ENCODE measurements at places on chromosomes 2 and 18.

DNA sequence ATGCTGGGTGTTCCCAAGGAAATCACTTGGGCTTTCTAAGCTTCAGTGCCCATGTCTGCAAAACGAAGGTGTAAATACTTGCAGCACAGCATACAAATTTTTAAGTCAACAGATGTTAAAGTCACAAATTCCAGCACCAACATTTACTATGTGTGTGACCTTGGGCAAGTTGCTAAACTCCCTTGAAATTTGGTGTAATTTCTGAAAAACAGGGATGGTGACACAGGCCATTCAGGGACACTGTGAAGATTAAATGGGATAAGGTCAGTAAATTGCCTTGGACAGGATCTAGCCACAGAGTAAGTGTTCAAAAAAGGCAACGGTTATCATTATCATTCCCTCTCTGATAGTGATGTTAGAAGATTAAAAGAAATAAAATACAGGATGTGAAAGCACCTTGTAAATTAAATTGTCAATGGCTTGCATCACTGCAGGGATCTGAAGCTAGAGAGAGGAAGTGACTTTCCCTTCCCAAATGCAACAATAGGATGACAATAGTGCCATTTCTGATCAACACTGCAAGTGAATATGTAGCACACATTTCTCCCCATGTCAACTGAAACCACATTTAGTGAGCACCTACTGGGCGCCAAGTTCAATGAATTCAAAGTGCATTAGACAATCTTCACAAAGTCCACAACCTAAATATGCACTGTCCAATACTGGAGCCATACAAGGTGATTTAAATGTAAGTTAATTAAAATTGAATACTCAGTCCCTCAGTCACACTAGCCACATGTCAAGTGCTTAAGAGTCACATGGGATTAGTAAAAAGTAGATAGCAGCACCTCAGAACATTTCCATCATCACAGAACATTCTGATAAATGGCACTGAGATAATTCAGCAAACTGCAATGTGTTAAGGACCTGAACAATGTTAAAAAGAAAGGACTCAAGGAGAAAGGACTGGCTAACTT is 81.2 kb downstream of the STK39 start:
- DNase-seq, result no peak

DNA sequence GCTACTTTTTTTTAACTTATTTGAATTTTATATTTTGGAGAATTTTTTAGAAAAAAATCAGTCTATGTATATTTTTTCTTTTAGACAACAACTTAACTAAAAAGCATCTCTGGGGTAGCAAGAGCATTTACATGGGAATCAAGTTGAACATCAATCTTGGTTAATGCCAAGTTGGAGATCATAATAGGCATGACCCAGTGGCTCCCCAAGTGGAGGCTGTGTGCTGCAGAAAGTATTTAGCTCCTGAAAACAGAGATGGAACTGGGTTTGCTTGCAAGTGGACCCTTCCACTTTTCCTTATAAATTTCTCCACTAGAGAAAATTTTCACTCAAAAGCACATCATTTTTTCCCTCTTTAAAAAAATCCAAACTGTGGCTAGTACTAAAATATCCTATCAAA is 23.9 kb upstream of the CAVIN2 start:
- no peak for DNase-seq

DNA sequence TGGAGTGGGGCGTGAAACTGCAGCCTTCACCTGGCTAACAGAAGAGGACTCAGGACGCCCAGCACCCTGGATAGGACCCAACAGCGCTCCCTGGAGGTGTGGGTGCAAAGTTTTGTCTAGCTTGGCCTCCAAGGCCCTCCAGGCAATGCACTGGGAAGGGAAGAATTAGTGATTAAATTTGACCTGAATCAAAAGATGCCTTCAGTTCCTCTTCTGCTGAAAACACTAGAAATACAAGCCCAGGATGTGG is 779 bp upstream of the TRIB2 start:
- peak; percentile 56 for DNase-seq

GRCh38 chr18:78123144-78123909 is 856.3 kb upstream of the SALL3 start:
- DNase-seq, result no peak

DNA sequence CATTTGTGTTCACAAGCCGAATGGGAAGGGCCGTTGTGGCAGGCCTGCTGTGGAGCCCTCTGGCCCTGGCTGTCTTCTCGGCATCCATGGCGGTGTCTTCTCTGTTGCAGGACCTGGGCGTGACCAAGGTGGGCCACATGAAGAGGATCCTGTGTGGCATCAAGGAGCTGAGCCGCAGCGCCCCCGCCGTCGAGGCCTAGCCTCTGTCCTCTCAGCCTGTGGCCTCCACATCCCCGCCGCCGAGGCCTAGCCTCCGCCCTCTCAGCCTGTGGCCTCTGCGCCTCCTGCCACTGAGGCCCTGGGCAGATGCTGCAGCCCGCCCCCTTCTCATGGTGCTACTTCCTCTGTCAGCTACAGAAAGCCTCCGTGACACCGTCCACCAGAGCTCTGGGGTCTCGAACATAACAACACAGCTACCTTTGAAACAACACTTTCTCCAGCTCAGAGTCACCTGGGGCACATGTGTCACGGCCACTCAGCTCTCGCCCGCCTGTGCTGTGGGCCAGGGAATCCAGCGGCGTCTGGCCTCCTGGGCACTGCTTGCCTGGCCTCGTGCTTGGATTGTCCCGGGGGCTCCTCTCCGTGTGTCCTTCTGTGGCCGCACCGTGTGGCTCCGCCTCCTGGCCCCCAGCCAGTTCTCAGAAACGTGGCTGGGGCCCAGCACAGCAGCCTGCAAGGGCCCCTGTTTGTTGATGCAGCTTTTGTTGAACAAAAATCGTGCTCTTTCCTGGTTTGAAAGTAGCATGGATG is 97.1 kb downstream of the USP40 start:
- DNase-seq, result no peak

- no peak for DNase-seq
These were observed 147.4 kb downstream of the SOX11 start for GRCh38 chr2:5839550-5839949.

- no peak for DNase-seq
These were observed 194.8 kb upstream of the DOK6 start for GRCh38 chr18:69205925-69206324.

DNA sequence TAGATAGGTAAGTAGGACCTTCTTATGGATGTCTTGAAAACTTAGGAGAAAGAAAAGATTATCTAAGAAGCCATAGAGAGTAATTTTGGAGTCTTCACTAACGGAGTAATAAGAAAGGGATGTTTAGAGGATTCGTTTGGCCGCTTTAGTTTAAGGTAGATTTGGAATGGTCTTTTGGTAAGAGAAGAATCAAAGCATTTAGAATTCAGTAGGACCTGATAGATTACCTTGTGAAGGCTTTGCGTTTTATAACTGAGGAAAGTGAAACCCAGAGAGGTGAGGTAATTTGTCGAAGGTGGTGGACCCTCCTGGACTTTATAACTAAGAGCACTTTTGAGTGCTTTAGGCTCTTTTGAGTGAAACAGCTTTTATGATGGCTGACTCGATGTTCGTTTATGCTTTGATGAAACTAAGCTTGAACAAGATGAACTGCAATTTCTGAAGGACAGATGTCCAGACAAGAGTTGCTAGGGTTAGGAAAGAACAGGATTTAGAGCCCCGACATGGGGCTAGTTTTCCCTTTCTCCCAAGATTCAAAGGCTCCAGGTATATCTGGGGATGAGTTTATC is 1.3 kb downstream of the MYL12B start:
- DNase-seq, result no peak

- DNase-seq, result no peak
These were observed 39.4 kb upstream of the ASB1 start for GRCh38 chr2:238387332-238387731.

- peak; percentile 52 for DNase-seq
These were observed 1.1 kb downstream of the ITGAV start for GRCh38 chr2:186590759-186591505.

DNA sequence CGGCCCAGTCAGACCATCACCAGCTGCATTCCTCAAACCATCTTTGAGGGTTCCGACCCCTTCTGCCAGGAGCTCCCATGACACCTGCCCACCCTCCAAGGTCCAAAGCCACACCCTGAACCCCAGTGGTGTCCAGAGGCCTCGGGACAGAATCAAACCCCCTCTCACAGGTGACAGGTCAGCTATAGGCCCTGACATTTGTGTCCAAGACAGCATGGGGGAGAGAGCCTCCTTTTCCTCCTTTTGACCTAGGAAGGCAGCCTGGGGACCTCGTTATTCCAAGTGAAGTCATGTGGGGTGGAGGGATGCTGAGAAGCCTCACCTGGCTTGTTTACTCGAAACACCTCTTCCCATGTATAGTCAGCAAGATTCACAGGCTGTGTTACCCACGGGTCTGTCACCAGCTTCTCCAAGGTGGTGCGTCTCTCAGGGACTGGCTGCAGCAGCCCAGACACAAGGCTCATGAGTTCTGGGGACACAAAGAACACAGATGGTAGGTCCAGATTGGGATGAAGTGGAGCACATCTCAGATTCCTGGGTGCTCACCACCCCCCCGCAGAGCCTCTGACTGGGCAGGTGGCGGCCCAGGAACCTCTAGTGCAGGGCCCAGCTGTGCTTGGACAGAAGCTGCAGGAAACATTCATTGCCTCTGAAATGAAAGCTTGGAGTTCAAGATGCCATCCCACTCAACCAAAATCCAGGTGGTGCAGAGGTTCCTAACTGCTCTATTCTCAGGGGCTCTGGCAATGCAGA is 5.1 kb upstream of the MTERF4 start:
- no peak for DNase-seq

DNA sequence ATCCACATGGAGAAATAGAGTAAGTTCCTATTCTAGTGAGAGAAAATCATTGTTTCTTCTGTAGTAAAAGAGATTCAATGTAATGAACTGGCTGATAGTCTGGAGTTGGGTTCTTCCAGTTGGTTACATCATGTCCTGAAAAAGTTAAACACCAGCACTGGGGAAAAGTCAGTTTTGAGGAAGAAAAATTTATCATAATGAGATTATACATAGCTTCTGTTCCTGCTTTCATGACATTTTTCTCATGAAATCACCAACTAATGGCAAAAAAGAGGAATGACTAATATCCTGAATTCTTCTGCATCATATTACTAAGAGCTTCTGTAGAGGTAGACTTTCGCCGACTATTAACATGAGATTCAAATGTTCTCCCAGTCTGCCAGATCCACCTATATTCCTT is 69.2 kb upstream of the SLC9A2 start:
- no peak for DNase-seq

GRCh38 chr2:185012643-185013042 is 414.3 kb downstream of the ZNF804A start:
- DNase-seq, result no peak

- no peak for DNase-seq
These were observed 3.1 kb upstream of the SPAG16 start for GRCh38 chr2:213281156-213281555.

DNA sequence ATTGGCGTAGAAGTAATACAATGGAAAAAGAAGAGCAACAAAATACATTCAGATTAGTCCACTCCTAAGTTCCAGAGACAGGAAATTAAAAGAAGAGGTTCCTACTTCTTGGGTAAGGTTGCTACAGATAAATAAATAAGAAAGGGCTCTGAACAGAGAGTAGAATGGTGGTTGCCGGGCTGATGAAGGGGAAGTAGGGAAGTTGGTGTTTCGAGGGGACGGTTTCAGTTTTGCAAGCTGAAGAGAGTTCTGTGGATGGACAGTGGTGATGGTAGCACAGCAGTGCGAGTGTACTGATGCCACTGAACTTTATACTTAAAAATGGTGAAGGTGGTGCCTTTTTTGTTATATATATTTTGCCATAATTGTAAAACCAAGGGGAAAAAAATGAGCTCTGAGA is 48.2 kb downstream of the CABYR start:
- DNase-seq, result no peak

DNA sequence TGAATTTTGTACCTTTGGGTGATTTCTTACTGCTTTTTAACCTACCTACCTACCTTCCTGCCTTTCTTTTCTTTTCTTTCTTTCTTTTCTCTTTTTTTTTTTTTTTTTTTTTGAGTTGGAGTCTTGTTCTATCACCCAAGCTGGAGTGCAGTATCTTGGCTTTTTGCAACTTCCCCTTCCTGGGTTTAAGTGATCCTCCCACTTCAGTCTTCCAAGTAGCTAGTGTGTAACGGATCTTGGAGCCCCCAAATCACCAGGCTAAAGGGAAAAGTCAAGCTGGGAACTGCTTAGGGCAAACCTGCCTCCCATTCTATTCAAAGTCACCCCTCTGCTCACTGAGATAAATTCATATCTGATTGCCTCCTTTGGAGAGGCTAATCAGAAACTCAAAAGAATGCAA is 61.3 kb downstream of the DDX18 start:
- no peak for DNase-seq

DNA sequence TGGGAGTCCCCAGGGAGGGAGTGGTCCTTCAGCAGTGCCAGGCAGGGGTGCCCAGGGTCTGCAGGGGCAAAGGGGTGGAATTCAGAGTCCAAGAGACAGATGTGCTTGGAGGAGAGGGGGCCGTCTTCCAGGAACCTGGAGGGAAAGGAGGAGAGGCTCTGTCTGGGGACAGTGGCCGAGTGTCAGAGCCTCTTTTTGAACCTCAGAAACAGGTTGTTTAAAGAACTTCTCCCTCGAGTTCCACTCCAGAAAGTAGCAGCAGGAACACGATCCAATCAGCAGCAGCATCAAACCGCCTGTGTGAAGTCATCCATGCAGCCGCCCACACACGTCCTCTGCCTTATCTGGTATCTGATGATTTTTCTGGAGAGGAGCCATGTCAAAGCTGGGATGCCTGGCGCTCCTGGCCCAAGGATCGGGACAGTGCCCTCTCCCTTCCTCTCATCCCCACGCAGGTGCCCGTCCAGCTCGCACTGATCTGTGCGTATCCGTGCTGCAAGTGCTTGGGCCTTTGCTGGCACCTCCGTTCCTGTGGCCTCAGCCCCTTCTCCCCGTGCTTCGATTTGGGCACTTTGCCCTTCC is 205.1 kb downstream of the NDUFA10 start:
- no peak for DNase-seq

DNA sequence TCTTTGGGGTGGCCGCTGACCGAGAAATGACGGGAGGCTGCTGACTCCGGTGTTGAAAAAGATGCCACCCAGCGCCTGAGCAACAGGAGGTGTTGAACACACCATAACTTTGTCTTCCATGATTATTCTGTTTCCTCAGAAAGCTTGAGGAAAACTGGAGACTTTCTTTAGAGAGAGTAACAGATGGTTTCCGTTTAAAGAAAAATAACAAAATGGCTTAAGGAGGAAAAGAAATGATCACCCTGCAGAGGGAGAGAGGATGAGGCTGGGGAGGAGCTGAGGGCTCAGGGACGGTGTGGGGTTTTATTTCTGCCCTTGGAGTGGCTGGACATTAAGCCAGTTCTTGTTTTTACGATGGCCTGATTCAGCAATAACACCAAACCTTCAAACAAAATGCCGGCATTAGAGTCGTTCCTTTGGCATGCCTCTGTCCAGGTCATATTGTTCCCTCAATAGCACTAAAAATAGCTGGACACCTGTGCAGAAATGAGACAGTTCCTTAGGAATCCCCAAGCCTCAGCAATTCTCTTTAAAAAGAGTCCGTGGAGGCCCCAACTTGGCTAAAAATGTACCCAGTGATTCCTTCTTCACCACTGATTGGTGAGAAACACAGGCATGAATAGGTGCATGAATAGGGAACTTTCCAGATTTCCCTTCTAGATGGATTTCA is 182.4 kb downstream of the ALPK2 start:
- no peak for DNase-seq
